ENCODE measurements at places on chromosomes 2 and 18.

DNA sequence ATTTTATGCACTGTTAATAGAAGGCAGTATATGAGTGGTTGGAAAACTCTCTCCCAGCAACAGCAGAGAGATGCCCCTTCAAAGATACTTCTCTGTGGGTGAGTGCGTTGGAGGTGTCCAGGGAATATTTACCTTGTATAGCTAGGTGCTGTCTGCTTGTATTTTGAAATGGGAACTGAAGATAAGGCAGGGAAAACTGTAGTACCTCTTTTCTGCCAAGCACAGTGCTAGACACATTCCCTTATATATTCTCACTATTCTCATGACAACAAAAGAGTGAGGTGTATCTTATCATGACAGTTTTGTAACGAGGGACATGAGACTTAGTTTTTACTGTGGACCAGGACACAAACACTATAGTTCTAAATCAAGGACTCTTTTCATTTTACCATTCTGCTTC, 2.1 kb downstream of the TTC39C start:
- DNase-seq = no peak

DNA sequence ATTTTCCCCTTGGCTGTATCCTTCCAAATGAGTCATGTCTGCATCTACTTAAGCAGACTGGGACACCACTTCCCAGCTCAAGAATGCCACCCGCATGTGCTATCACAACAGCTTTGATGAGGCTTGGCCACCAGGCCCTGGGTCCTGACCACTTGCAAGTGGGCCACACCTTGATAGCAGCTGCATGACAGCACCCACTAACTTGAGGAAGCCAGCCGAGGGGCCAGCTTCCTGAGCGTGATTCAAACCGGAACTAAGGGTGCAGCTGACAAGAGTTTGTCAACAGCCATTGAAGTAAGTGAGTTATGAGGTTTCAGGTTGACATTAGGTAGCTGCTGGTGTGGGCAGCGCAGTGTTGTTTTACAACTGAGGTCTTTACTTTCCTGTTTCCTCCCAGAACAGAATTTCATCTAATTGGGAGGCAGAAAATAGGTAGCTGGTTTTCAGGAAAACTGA, 54.4 kb downstream of the EPHA4 start:
- DNase-seq = no peak

GRCh38 chr2:71749671-71750101, 296.3 kb downstream of the DYSF start:
- no peak for DNase-seq

GRCh38 chr2:8058652-8059051, 623.2 kb upstream of the ID2 start:
- DNase-seq = no peak

DNA sequence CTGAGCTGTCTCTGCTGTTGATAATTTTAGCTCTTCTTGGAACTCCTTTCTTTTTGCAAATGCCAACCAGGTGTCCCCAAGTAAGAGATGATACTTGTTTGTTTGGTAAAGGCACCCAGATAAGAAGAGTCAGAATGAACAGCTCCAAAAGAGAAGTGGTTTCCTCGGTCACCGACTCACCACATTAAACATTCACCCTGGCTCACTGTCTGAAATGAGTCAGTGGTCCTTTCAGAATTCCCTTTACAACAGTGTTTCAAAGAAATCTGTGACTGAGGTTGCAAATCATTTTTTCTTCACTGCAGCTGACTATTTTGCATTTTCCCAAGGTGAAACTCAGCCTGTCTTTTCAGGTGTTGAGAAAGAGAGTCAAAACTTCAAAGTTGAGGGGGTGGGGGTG, 16.2 kb upstream of the CXCR4 start:
- DNase-seq = no peak

DNA sequence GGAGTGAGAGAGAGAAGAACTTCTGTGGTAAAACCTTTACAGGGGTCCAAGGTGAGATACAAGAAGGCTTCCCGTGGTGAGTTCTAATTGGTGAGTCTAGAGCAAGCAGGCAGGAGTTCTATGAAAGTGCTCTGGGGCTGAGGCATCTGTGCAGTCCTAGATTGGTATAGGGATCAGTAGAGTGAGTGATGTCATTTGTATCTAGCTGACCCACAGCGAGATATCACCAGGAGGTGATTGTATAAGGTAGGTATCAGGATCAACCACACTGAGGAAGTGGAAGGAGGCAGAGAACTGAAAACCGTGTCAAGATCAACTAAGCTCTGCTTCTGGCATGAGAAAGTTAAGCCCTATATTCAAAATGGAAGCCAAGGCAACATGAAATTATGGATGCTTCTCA, 1648.9 kb upstream of the TMEFF2 start:
- DNase-seq = no peak

All from cortex of kidney (tissue), 1 donor.